ENCODE measurements at places on chromosomes 3 and 15.

DNA sequence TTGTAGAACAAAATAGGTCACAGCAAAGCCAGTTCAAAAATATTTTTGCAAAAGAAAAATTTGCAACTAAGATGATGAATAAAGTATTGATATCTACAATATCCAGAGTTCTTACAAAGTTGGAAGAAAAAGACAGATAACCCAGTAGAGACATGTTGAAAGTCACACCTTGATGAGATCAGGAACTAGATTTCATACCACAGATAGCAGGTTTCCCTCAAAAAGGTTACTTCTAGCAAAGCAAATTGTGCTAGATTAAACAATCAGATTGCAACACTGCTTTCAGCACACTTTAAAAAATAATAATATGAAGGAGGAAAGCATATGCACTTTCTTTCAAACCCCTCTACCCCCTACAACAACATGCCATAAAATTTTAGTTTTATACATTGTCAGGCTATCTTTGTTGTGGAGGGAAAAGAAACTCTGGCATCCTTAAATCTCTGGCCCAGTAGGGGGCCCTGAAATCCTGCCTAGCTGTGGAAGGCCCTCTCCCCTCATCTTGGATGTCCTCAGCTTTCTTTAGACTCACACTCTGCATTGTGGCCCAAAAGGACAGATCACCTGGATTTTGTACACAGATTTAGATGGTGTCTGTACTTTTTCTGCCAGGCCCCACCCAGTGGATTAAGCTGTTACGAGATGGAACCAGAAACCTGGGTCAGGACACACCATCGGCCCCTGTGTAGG lies 50.9 kb downstream of the CCR3 start:
- DNase-seq: no peak

DNA sequence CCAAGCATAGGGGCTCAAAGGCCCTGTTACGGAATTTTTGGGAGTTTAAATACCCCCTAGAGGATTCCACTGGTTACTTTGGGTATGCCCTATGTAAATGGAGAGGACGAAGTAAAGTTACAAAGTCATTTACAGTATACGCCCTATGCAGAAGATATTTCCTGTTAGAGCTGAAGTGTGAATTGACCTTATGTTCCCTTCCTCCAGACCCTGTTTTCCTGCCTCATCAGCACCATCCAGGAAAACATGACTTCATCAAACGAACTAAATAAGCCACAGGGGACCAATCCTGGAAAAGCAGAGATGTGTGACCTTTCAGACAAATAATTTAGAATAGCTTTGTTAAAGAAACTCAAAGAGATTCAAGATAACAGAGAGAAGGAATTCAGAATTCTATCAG lies 177.4 kb downstream of the SQOR start:
- no peak for DNase-seq

DNA sequence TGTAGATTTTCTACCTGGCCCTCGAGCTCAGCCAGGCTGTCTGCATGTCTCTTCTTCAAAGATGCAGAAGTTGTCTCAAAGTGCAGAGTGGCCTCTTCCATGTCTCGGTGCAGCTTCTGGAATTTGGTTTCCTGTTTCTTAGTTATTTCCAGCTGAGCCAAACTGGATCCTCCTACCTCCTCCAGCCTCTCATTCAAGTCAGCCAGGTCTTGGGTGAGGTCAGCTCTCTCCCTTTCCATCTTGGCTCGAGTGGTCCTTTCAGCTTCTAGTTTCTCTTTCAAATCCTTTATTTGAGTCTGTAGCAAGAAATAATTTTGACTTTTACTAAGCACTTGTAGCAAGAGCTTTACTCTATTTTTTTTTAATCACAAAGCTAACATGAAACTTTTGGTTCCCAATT lies 81.8 kb downstream of the MYH15 start:
- DNase-seq: no peak

GRCh38 chr3:124144035-124144814 lies 152.3 kb upstream of the ROPN1 start:
- DNase-seq: no peak

- DNase-seq: no peak
Observed at GRCh38 chr3:82002491-82002890, 241.0 kb upstream of the GBE1 start.

DNA sequence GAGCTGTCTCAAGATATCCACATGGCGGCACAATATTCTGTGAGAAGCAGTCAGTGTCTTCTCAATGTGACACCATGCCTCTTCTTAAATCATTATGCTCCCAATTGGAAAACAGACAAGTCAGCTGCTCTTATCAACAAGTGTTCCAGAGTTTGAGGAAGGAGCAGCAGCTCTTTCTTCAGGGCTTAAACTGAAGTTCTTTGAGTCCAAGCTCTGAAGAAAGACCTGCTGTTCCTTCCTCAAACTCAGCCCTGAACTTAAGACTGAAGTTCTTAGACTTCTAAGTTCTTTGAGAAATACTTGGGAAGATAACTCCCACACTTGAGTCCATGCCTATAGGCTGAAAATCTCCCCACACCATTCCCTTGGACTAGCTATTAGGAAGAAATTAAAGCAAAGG lies 43.4 kb downstream of the NPTN start:
- no peak for DNase-seq

DNA sequence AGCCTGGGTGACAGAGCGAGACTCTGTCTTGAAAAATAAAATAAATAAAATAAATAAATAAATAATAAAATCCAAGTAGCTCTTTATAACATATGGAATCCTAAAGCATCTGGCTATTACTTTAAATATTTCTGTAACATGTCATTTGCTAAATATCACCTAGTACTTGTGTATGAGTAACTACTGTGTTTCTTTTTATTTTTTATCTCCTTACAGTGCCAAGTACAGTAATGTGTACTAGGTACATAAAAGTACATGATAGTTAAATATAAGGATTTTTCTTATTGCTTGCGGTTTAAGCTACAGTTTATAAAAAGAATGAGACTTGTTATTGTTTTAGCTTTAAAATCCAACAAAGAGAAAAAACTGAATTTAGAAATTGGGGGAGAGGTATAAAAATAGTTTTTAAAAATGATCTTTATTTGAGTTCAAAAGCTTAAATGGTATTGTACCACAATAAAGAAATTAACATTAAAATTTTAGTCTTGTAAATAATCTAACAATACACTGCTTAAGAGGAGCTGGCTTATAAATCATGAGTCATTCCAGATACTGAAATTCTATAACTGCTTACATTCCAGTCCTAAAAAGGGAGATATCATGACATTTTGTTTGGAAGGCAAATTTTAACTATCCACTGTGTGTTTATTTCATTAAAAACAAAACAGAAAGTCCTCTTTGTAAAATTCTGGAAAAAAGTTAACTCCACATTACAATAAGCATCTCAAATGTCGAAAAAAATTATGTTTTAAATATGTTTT lies 73.1 kb downstream of the FGF7 start:
- no peak for DNase-seq

GRCh38 chr3:185758912-185759311 lies 65.9 kb downstream of the IGF2BP2 start:
- DNase-seq: no peak

GRCh38 chr15:47696351-47696750 lies 21.0 kb upstream of the SEMA6D start:
- no peak for DNase-seq

GRCh38 chr3:141129541-141130011 lies 78.4 kb downstream of the SPSB4 start:
- no peak for DNase-seq

GRCh38 chr15:51982013-51982769 lies 10.6 kb upstream of the LEO1 start:
- peak; percentile 57 for DNase-seq

DNA sequence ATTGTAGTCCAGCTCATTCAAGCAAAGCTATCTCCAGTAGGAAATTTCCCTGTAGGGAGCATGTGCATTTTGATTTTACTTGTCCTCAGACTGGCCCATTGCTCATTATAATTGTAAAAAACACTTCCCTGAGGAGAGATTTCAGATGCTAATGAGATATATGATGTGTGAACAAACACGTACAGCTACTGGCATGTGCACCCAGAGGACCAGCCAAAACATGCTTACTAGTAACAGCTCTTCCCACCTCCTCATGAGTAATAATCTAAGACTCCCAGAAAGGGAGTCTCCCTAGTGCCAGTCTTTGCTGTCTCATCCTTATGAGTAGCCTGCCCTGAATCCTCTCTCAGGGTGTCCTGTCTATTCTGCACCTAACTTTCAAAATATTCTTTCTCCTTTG lies 43.4 kb downstream of the FBXO22 start:
- no peak for DNase-seq

DNA sequence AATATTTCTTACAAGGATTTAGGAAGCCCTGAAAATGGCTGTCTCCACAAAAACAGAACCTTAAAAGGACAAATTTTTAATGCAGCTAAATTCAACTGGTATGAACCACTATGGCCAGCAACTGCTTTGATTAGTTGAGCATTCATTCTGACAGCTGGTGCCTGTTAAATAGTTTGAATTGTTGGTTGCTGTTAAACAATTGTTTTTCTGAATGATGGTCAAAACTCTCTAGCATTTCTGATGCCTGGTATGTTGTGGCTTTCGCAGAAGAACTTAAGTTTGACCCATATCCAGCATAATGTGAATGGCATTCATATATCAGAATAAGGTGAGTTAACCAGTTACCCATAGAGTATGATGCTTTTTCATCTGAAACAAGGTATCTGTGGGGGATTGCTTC lies 138.4 kb downstream of the MEIS2 start:
- DNase-seq: no peak

DNA sequence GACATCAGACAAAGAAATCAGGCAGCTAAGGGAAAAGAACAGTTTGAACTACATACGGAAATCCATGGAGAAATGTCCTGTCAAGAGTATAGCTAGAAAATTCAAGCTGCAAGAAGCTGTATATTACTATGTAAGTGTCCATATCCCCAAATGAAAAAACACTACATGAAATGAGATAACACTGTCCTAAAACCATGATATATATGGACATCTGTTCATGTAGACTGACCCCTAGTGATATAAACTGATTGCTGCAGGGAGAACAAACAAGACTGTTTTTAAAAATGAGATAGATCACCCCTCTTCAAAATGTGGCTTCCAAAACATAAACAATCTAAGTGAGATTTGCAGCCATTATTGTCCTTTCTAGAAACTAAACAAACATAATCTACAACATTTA lies 985.6 kb downstream of the EPHA3 start:
- DNase-seq: no peak

GRCh38 chr3:17266846-17267245 lies 382.1 kb downstream of the PLCL2 start:
- DNase-seq: no peak

DNA sequence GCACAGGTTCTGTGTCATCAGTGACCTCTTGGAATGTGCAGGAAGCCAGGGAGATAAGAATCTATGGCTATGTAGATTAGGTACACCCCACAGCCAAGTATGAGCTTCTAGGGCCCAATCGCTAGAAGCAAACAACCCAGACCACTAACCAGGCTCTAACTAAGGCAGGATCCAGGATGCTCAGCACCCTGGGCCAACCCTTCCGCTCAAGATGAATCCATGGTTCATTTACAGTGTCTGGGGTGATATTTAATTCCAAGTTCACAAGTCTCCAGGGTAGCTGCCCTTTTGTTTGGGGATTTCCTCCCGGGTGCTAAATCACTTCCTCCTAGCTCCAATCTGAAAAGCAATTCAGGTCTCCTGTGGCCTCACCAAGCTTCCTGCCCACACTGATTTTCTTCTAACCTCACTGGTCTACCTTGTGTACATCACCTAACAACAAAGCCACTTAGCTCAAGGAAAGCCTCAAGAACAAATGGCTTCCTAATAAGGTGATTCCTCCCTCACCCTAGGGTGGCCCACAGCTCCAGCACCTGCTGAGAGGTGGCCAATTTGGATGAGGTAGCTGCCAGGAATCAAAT lies 2.4 kb downstream of the EHD4 start:
- peak; percentile 34 for DNase-seq

DNA sequence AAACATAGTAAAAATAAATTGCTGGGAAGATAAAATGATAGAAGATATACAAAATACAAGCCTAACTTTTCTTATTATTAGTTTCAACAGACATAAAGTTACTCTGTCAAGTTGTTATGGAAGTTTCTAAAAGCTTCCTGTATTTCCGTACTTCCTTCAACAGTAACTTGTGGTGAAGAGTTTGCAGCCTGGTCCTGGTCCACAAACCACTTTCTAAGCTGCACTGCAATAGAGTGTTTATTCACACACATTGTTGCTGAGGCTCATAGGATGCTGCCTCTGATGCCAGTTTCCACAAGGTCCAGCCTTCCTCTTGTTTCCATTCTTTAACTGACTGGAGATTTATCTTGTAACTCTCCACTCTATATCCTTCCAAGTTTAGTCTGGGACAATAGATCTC lies 39.4 kb upstream of the KY start:
- no peak for DNase-seq

DNA sequence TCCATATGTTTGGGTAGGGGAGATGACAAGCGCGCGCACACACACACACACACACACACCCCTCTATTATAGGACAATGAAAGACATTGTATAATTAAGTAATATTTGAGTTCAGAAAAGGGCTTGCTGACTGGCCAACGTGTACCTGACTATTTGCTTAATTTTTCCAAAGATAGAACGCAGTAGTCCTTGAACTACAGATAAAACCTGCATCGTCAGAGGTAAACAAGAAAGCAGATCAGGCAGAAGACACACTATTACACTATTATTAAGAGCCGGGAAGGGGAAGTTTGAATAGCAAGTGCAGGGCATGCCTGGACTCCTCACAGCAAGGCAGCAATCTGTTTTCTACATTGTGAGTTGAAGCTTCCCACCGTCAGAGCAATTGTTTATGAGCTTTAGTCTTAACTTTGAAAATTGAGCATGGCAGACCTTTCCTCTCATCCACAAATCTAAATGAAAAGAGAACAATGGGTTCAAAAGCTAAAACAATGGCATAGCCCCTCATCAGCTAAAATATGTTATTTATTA lies 427.7 kb downstream of the GABRG3 start:
- DNase-seq: no peak

GRCh38 chr3:81513591-81513990 lies 247.9 kb downstream of the GBE1 start:
- DNase-seq: no peak

GRCh38 chr3:23175341-23176083 lies 27.6 kb upstream of the UBE2E2 start:
- no peak for DNase-seq

- DNase-seq: no peak
Observed at GRCh38 chr3:52019352-52020080, 23.8 kb upstream of the RPL29 start.

GRCh38 chr3:57794501-57794900 lies 38.4 kb downstream of the SLMAP start:
- no peak for DNase-seq

GRCh38 chr15:40252141-40252437 lies 13.2 kb downstream of the PAK6 start:
- DNase-seq: no peak

GRCh38 chr3:19881852-19882251 lies 52.2 kb downstream of the EFHB start:
- DNase-seq: no peak
